ENCODE measurements at places on chromosomes 2 and 18.

DNA sequence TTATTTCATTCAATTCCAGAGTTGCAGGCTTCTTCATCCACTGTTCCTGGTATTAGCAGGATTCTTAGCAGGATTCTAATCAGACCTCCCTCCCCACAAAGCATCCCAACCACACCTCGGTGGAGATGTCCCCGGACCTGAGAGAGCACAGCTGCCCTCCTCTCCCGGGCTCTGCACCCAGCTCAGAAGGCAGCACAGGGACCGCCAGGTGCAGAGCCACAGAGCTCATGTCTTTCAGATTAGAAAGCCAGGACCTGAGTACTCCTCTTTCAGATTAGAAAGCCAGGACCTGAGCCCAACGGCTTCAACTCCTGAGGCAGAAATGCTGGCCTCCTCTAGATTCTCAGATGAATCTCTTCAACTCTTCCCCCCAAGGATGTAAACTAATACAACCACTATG, 152.3 kb downstream of the MYO5B start:
- DNase-seq = no peak

- DNase-seq = no peak
Observed at GRCh38 chr2:2799151-2799697, 468.1 kb upstream of the MYT1L start.

DNA sequence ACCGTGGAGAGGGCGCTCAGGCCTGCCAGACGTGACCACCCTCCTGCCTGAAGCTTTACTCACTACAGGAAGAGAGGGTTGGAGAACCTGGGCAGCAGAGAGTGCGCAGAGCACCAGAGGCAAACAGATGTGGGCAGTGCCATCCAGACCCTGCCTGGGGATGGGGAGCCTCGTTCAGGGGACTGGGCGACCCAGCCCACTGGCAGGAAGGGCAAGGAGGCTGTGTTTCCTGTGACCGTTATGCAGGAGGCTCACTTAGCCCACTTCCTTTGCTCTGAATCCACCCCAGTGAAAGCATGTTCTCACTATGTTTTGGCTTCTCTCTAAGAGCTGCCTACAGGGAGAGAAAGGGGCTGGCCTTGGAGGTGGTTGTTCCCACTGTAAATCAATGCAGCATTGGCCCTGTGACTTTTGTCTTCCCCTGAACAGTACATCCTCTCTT, 23.0 kb upstream of the ACKR3 start:
- DNase-seq = peak; percentile 97

DNA sequence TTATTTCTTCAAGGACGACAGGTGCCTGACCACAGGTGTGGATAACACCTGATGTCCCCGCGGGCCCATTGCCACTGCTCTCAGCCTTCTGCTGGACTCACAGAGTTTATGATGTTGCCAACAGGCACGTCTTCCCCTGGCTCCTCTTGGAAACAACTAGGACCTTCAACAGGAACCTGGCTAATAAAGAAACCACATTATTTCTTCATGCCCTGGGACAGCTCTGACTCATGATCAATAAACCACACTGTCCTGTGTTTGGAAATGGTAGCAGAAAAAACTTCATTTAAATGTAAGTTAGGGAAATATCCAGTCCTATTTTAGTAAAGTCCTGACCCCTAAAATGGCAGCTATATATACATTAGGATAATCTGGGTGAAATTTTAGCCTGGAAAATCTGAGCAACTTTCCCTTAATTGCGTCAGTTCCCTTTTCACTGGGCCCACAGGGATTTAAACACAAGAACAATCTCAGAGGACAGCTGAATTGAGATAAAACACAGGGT, 158.9 kb downstream of the VAPA start:
- no peak for DNase-seq

GRCh38 chr2:168541858-168542257, 85.8 kb downstream of the CERS6 start:
- no peak for DNase-seq

DNA sequence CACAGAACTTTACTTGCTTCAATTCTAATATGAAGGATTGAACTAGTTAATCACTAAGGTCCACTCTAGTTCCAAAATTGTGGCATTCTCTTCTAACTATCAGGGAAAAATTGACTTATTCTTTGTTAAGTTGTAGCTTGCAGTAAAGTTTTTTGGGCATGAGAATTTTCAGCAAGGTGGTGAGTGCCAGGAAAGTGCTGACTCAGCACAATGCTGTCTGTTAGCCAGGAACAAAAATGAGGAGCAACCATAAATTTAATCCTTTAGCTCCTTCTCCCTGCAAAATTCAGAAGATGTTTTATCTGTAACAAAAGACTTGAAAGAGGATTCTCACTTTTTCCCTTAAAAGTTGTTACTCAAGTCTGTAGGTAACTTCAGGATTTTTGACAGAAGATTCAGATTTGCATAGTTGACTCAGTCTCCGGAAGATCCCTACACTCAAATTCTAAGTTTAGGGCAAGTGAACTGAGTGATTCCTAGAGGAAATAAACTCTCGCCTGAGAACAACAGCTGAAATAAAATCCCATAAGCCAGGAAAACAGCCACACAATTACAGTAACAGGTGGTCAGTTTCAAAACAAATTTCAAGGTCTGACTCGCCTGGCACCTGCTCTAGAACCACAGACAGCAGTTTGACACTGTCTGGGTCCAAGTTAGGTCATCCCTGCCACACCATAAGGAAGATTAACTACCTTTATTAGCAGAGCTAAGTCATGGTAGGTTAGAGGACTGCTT, 20.2 kb upstream of the DARS1 start:
- peak; percentile 40 for DNase-seq

DNA sequence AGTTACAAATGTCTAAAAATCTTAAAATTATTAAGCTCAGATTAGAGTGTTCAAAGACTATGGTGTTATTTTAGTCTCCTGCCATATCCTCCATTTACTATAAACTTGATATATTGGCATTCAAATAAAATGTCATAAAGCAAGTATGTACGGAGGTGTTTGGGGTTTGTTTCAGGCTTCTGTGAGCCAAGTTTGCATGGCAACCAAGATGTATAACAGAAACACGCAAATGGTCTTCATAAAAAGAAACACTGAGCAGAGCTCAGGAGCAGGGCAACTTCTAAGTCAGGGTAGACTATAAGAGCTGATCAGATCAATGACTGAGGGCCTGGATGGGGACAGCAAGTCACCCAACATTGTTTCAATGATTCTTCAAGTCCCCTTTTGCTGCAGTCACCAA, 20.5 kb upstream of the OSR1 start:
- DNase-seq = no peak

DNA sequence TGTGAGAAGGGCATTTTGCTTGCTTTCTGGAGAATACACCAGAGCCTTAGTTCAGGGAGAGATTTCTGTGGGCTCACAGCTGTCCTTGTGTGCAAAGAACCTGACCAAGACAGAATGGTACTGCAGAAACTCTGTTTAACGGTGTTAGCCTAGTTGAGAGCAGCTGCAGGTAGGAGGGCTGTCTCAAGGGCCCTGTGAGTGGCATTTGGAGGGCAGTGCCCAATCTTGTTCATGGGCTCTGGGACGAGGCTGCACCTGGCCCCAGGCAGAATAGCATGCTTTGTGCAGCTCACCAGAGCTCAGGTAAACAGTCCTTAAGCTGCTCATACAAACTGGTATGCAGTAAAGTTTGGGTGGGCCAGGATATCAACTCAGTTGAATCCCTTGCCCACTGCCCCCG, 16.9 kb upstream of the RGPD4 start:
- no peak for DNase-seq

GRCh38 chr18:33161131-33161530, 279.4 kb downstream of the CCDC178 start:
- DNase-seq = no peak

DNA sequence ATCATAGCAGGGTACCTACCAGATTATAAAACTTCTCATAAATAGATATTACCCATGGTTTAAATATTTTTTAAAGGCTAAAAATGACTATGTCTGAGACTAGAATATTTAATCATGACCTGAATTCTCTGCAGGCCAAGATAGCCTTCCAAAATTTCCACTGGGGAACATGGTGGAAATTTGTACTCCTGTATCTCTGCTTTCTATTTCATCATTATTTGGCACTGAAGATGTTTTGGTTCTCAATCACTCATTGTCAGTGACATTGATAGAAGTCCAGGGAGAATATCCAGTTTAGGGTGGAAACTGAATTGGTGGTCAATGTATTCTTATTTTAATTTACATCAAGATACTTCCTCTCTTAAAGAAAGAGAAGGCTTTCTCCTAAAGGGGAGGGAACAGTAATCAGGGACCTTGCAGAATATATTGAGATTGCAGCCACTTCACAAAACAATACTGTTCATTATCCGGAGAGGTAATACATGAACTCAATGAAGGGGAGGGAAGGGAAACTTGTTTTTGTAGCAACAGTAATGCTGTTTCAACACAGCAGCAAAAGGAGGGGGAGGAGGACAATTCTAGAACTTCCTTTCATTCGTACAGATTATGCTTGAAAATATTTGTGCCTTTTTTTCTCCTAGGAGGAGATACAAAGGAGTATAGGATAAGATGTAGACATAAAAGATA, 34.1 kb downstream of the EEF1B2 start:
- DNase-seq = no peak

Data from common myeloid progenitor, CD34-positive (primary cell).